Right ventricle myocardium superior (tissue), 1 donor: ENCODE measurements at places on chromosomes 5 and 9. TPM values are rescaled to one million over a fixed set of nuclear protein-coding genes. Genes with fewer than 3 reads are reported as not detected.

The KLHL3 gene
- 22.3 TPM for total RNA-seq

The SARDH gene
- 0.94 TPM for total RNA-seq

The RFK gene
- 24.4 TPM for total RNA-seq

The EPB41L4A gene
- 20.5 TPM for total RNA-seq

The RNF183 gene
- not detected for total RNA-seq

The SPATA31D4 gene
- total RNA-seq, result not detected
